NCI-H2081 treated with DMSO at 0.1 percent for 48 hours (cell line): ENCODE measurements at places on chromosomes 12 and 14.

GRCh38 chr12:44078273-44078672, 242.4 kb downstream of the TMEM117 start:
- no peak for DNase-seq

DNA sequence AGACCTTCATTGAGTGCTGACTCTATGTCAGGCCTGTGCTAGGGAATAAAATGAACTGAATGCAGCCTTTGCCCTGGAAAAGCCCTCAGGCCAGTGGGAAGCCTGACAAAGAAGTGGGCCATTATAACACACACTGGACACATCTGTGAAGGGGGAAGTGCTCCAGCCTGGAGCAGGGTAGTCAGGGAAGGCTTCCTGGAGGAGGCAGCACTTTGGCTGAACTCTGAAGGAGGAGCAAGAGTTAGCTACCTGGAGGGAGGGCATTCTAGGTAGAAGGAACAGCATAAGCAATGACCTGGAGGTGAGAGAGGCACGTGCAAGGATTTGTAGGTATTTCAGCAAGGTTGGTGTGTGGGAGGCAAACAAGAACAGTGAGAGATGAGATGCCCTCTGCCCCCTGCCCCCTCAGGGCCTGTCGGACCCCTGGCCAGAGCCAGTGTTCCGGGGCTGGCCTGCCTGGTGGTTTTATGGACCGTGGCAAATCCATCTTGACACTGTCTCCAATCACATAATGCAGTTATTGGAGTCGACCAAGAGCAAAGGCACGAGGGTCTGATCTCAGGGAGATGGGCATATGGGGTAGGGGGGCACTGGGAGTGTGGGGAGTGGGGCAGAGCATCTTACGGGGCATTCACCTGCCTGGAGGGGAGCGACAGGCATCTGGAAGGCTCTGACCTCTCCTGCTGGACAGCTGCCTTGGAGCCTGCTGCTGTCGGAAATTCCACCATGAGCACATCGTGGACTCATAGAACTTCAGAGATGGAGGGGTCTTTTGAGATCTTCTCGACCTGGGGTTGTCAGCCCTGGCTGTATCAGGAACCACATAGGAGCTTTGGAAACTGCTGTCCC, 2.7 kb upstream of the FAM222A start:
- no peak for DNase-seq

- no peak for DNase-seq
Measured at GRCh38 chr14:101665478-101666078, 95.9 kb upstream of the PPP2R5C start.

DNA sequence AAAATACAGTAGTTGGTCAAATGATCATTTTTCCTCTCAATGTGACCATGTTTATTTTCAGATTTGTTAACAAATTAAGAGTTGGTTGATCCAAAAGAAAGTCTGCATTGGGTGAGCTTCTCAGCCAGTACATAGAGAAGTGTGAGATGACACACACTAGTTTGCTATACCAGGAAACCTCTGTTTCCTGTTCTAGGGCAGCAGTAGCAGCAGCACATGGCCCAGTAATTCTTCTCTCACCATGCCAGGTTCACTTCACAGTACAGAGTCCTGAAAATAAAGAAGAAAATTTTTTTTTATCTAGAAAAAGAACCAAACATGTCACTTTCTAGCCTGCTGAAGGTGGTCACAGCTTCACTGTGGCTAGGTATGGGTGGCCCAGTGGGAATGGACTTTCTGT, 250.2 kb upstream of the OR4E1 start:
- DNase-seq: no peak

DNA sequence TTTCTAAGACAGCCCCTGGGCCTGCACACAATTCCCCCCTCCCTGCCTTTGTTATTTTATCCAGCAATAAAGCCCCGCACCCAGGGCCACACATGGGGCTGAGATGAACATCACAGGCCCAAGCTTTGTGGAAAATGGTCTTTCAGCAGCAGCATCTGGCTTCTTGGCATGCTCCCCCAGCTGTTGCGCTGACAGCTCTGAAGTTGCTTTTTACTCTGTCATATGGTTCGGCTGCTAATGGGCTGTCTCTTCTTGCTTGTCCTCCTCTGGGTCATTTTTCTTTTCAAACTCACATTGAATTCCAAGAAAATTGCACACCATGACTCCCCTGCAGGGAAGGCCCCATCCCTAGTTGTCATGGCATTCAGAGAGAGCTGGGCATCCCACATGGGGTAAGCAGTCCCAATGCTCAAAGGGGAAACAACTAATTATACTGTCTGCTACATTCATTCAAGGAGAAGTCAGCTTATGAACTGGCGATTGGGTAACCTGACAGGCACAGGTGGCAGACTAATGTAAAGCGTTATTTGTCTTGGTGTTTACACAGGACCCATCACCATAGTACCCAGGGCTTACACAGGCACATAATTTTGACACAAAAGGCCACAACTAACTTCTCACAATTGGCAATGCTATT, 74.0 kb upstream of the CDKN3 start:
- DNase-seq: no peak

DNA sequence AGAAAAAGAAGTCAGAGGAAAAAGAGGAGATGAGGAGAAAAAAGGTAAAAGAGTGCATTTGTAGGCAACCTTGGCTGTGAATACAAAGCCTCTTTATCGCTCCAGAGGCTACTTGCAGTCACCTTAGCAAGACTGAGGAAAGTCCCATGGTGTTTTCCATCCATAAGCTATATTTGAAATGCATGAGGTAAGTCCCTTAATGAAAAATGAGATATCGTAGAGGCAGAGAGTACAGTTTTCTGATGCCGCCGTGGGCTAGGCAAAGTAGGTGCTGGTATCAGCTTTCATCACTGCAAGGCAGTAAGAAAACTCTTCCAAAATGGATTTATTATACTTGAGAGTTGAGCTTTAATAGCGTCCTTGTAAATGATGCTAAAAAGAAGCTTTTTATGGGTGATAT, 186.8 kb downstream of the ASCL1 start:
- DNase-seq: no peak

- DNase-seq: no peak
Measured at GRCh38 chr14:99655521-99655920, 10.6 kb downstream of the HHIPL1 start.
